Activated T-cell treated with anti-CD3 and anti-CD28 coated beads for 1 hour (primary cell): ENCODE measurements at places on chromosomes 12 and 14.
A peak's percentile ranks its signal among the peaks of the same experiment; 100 is the strongest.

DNA sequence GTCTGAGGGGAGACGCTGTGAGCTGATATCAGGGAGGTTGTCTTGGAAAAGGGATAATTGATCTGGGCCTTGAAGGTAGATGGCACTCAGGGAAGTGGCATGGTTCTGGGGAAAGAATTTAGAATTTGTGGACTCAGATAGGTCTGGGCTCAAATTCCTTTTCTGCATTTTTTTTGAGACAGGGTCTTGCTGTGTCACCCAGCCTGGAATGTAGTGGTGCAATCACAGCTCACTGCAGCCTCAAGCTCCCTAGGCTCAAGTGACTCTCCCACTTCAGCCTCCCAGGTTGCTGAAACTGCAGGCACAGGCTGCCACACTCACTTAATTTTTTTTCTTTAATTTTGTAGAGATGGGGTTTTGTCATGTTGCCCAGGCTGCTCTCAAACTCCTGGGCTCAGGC, 98.1 kb upstream of the NCOR2 start:
- no peak for DNase-seq

GRCh38 chr12:98793121-98793520, 148.0 kb downstream of the APAF1 start:
- no peak for DNase-seq

GRCh38 chr14:102798926-102799325, 21.7 kb downstream of the TRAF3 start:
- DNase-seq = no peak

DNA sequence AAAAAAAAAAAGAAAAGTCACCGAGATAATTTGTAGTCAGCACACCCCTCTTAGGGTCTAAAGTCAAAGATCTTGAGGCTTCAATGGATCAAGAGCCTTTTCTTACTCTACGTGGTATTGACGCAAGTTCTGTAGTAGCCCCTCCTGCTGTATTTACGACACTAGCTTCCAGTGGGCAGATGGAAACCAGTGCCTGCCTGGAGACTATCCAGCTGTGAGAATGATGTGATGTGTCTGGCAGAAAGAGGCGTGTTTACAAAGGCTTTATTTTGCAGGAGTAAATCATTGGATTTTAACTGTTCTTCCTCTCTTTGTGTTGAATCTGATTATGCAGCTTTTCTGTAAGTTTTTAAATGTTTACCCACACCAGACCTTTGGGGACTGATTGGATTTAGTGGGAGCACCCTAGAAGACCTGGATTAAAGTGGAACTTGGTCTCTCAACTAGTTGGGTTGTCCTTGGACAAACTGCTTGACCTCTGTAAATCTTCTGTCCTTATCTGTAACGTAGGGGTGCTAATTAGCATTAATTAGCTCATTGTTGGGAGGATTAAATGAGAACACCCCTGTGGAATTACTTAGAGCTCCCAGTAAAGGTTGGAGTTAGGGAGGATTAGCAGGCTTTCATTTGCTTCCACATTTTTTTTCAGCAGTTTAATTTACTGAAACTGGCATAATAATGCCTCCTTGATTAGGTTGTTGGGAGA, 72.4 kb downstream of the RASSF3 start:
- DNase-seq = no peak

DNA sequence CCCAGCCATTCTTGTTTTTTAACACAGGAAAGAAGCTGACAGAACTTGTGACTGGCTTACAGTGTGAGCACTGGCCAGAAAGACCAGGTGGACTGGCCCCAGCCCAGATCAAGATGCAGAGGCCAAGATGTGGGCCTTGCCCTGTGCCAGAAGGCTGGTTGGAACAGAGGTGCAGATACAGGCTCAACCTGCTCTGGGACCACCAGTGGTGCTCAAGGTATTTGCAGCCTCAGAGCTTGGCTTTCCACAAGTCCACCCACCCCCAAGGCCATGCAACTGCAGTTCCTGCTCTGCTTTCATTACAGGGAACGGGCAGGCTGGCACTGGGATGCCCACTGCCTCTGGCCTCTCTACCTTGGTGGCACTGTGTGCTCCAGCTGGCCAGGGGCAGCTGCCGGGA, 23.3 kb downstream of the ZFC3H1 start:
- DNase-seq = no peak

- DNase-seq = no peak
These were observed 1.2 kb downstream of the CRY1 start for GRCh38 chr12:107091989-107092641.

- no peak for DNase-seq
These were observed 375.0 kb downstream of the DPF3 start for GRCh38 chr14:72518809-72519377.

- no peak for DNase-seq
These were observed 162.7 kb downstream of the GRIP1 start for GRCh38 chr12:66516133-66516532.

- no peak for DNase-seq
These were observed 8.7 kb downstream of the KRT71 start for GRCh38 chr12:52543985-52544883.

- no peak for DNase-seq
These were observed 24.2 kb upstream of the HIF1A start for GRCh38 chr14:61671082-61671481.

DNA sequence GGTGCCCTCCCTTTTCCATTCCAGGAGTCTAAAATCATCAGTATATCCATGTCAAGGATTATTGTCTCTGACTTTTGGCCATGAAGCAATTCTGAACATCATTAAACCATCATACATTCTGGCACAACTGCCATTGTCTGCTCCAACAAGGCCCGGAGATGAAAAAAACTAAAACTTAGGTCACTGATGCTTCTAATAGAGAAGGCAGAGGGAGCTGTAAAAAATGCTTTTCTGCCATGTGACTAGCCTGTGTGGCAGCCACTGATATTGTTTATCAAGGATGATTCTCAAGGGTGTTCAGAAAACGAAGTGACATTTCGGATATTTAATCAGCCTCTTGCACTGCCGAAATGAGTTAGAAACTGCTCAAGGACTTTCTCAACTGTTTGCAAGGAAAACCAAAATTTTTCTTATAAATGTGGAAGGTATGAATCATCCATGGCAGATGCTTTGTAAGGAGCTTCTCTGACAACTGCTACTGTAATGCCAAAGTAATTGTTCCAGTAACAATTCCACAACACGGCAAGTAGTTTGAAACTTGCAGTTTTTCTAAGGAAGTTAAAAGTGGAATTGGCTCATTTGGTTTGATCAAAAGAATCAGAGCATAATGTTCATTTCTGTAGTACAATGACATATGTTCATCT, 1076.5 kb upstream of the FLRT2 start:
- no peak for DNase-seq

GRCh38 chr14:59214702-59215302, 26.3 kb downstream of the DAAM1 start:
- no peak for DNase-seq

GRCh38 chr14:75673345-75674035, 12.4 kb downstream of the TTLL5 start:
- no peak for DNase-seq

DNA sequence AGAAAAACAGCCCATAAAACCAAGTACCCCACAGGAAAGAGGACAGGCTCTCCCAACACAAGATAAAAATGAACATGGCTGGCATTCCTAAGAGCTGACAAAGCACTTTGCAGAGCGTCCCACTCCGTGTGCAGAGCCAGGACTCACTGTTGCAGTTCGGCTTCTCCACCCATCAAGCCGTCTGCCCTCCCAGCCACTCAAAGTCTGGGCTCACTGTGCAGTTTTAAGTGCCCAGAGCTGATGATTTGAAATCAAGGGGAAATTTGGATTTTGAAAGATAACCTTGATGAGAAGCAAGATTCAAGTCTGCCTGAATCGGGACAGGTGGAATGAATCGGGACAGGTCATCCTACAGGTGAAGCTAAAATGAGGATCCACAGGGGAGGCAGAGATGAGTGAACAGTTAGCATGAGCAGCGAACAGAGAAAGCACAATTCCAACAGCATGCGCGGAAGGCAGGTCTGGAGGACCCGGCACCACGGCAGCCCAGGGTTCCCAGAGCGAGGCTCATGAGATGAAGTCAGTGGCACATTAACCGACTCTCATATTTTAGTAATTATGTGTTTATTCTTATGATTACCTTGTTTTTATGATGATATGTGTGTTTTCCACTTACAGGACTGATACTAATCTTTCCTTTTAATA, 39.8 kb upstream of the GPR68 start:
- DNase-seq = no peak

DNA sequence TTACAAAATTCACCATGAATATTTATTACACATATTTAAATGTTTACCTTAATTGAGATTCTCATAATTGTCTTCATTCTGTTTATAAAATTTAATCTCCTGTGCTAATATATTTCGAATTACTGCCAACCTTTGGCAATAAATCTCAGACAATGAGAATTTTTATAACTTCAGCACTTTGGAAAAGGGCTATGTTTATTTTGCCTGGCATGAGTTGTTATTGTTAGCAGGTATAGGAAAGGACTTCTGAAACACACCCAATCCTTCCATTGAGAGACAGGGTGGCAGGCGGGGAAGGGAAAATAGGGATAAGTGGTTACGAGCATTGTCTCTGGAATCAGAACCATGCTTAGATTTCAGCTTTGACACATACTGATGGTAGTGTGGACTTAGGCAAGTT, 12.1 kb upstream of the MSRB3 start:
- DNase-seq = no peak

- DNase-seq = no peak
These were observed 897.9 kb downstream of the BCL11B start for GRCh38 chr14:98374136-98374535.

- DNase-seq = no peak
These were observed 10.4 kb downstream of the NYNRIN start for GRCh38 chr14:24409192-24409591.

GRCh38 chr12:67798768-67799167, 150.2 kb downstream of the DYRK2 start:
- no peak for DNase-seq

- DNase-seq = no peak
These were observed 78.7 kb downstream of the KSR2 start for GRCh38 chr12:117890137-117890536.

GRCh38 chr12:101694297-101694848, 3.1 kb upstream of the CHPT1 start:
- no peak for DNase-seq

DNA sequence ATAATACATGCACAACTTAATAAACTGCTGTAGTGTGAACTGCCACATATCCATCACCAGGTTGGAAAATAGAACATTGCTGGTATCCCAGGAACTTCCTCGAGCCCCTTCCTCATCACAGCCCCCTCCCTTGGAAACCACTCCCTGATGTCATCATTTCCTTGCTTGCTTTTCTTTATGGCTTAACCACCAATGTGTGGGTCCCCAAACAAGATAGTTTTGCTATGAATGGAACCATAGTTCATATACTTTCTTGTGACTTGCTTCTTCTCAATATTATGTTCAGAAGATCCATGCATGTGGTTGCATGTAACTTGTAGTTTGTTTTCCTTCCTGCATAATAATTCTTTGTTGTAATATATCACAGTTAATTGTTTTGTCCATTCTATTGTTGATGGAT, 8.9 kb upstream of the WNT5B start:
- no peak for DNase-seq

DNA sequence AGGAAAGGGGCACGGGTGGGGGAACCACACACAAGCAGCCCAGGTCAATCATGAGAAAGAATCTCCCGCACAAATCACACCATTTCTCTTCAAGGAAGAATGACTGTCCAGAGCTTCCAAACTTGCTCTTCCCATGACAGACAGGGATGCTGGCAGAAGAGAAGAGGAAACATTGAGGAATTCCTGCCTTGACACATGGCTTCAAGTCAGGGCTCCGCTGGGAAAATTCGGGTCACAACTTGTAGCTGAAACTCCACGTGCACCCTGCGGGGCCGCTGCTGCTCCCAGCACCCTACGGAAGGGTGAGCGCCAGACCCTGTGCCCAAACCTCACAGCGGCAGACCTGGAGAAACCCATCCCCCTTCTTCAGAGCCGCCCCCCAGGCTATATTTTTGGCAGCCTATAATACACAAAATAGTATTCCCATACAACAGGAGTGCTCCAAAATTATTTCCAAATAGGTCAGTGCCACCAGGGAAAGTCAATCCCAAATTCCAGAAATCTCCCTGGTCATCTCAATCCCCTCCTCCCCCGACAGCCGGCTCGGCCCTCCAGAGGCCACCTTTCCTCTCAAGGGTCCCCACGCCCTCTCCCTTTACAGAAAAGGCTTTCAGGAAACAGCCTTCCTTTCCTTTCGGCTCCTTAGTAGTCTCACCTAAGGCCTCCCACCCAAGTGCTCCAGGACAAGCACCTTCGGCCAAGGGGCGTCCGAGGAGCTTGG, 1.3 kb downstream of the TMEM132D start:
- no peak for DNase-seq

GRCh38 chr12:6563448-6564050, 4.5 kb downstream of the NOP2 start:
- peak; percentile 71 for DNase-seq

DNA sequence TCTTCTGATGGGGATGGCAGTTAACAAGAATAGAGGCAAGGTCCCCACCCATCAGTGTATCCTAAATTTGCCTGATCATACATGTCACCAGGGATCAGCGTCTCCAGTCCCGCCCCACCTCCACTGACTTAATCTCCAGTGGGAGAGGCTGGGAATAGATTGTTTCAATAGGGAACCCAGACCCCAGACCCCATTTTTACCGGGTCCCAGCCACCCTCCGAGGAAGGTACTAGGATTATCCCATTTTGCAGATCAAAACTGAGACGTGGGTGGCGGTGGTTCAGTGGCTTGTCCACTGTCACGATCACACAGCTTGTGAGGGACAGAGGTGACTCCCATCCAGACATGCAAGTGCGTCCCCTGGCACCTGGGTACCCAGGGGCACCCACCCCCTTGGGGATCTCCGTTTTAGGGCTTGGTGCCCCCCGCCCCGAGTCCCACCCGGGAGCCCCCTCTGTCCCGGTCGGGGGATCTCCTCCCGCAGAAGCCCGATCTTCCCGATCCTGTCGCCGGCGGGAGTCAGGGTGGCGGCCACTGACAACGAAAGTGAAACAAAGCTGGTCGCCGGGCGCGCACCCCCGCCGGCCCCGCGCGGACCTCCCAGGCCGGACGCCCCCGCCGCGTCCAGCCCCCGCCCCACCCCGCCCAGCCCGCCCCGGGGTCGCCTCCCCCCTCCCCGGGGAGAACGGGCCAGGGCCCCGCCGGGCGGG, 523 bp downstream of the WSB2 start:
- no peak for DNase-seq

- no peak for DNase-seq
These were observed 213.7 kb downstream of the CCDC59 start for GRCh38 chr12:82144505-82144904.

GRCh38 chr14:54738009-54738408, 164.6 kb downstream of the GCH1 start:
- no peak for DNase-seq

DNA sequence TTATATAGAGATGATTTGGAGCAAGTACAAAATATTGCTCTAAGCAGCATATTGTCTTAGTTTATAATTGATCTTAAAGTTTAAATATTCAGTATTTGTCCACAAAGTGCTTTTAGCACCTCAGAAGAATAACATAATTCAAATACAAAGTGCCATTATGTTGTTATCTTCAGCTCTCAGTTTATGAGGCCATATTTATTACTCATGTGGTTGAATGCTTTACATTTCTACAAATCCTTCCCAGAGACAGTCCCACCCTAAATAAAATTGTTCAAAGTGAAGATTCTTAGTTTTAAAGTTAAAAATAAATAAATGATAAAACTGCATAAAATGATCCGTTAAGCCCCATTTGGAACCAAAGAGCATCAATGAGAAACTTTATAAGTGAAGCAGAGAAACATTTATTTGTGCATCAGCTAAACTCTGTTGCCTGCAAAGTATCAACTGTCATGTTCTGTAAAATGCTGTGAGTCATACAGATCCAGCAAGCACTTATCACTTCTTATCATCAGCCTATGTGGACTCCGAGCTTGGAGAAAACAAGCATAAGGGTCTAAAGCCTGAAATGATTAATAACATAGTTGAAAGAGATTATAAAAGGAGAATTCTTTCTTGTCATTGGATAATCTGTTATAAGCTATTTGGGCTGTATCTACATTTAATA, 218.9 kb downstream of the ADAMTS20 start:
- DNase-seq = no peak
